ENCODE measurements at places on chromosomes 2 and 18.

- no peak for DNase-seq
Measured at GRCh38 chr18:55510809-55511208, 77.2 kb downstream of the TCF4 start.

- DNase-seq, result no peak
Measured at GRCh38 chr2:3307236-3307635, 70.4 kb downstream of the EIPR1 start.

- DNase-seq, result no peak
Measured at GRCh38 chr2:207230261-207231105, 64.7 kb upstream of the KLF7 start.

- no peak for DNase-seq
Measured at GRCh38 chr2:160890667-160891352, 269.4 kb upstream of the TANK start.

DNA sequence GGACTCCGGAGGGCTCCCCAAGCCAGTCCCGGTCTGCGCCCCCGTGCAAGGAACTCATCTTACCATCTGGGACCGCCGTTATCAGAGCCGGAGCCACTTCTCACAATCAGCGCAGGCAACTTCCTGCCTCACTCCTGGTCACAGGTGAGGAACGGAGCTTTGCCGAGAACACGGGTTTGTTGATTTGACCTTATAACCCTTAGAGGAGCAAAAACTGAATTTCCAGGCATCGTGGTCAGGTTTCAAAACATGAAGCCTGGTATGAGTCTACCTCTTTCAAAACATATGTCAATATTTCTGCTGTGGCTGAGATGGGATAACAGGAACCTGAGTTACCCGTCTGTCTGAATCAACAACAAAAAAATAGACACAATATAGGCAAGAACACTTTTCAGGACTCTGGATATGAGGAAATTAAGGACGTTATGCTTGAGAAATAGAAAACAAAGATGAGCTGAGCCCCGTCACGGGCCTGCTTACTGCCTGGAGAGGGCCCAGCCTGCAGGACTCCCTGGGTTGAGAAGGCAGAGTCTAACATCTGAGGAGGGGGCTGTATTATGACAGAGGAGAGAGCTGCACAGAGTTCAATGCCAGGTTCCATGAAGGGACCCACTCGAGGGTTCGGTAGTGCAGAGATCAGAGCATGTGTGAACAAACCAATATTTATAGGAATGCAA lies 148.7 kb downstream of the NDUFA10 start:
- DNase-seq, result no peak

- no peak for DNase-seq
Measured at GRCh38 chr18:3193331-3193730, 26.4 kb downstream of the MYOM1 start.

DNA sequence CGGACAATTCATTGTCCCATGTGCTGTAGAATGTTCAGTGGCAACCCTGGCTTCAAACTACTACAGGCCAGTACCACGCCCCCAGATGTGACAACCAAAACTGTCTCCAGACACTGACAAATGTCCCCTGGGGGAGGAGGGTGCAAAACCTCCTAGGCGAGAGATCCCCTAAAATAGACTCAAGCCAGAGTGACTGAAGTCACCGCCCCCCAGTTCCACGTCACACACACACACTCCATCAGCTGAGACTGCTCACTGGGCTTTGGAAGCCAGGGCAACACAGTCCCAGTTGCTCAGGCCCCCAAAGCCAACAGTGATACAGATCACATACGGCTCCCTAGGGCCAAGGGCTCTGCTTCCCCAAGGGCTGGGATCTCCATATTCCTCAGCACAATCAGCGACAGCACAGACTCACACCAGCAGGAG lies 19.1 kb downstream of the HDAC4 start:
- no peak for DNase-seq

DNA sequence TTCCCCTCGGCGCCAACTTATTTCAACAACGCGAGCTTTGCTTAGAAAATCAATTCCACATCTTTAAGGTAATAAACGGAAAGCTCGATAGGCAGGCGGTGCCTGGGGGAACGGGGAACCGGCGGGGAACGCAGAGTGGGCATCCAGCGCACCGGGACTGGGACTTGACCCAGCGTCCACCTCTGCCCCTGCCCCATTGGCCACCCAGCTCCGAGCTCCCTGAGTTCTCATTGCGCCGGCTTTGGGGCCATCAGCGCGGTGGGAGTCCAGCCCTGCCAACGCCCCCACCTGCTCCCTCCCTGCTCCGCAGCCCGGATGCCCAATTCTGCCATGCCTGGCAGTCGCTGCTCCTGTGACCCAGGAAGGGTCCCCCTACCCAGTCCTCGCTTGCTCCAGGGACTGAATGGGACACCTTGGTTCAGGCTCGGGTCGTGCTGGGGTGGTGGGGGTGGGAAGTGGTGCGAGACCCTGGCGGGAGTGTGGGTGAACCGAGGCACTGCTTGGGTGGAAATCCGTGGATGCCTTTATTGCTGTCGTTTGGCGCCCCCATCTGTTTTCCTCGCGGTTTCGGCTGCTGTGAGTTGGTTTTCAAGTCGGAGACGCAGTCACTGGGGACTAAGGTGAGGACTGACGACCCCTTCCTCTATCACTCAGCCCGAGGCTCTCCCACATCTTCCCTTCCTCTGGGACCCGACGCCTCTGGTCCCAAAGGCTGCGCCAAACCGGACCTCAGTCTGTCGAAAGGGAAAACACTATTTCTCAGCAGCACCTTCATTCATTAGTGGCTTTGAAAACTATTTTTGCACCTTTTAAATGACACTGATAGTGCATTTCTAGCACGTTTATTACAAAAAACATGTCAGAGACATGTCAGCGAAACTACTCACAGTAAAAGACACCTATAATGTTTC lies 2.4 kb upstream of the EVX2 start:
- DNase-seq, result peak; percentile 40

Measured in AG08395 (cell line).